ENCODE measurements at places on chromosomes 7 and 10.

- DNase-seq: no peak
Observed at GRCh38 chr10:17747883-17748550, 4.0 kb upstream of the TMEM236 start.

GRCh38 chr7:100881136-100881535 is 6.2 kb downstream of the SRRT start:
- no peak for DNase-seq

- no peak for DNase-seq
Observed at GRCh38 chr10:14001298-14002040, 329.3 kb downstream of the FRMD4A start.

GRCh38 chr7:151439855-151440798 is at the start of gene CRYGN:
TSS of gene CRYGN (minus strand) at chr7:151440141. CDS start at chr7:151439917, 224 bp downstream.
- no peak for DNase-seq

- DNase-seq: no peak
Observed at GRCh38 chr7:159012353-159013069, 132.2 kb downstream of the VIPR2 start.

DNA sequence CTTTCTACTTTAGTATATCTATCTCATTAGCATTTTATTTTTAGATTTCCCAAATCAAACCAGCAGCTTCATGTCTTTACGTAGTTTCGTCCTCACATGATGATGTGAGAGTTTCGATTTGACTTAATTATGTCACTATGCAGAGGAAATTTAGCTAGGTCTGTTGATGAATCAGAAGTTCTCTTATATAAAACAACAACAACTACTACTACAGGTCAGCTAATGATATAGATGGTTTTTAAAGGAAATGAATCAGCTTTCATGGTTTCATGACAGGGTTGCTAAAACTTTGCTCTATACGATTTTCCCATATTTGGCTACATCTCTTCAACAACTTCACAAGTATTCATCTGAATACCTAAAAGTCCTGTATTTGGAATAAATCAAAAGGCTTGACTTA is 28.6 kb downstream of the JAZF1 start:
- DNase-seq: no peak

GRCh38 chr10:13586676-13587355 is at the start of gene PRPF18:
TSS of gene PRPF18 (plus strand) at chr10:13586965. CDS start at chr10:13587087, 122 bp downstream.
- peak; percentile 93 for DNase-seq

DNA sequence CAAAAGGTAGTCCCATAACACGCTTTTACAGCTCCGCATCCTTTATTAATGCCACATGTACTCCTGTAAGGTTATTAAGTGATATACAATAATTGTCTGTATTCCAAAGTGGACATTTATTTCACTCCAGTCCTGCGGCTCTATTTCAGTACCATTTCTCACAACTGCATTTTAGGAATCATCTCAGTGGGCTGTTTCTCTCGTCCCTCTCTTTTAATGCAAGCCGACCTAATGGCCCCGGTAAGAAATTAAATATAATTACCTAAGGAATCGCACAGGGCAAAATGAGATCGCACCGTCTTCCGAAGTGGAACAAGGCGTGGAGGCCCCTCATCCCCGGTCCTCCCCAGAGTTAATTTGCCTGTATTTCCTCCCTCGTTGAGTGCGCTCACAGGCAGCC is 216.5 kb downstream of the RAB11FIP2 start:
- DNase-seq: no peak

GRCh38 chr10:26457088-26457487 is 18.9 kb downstream of the APBB1IP start:
- no peak for DNase-seq

DNA sequence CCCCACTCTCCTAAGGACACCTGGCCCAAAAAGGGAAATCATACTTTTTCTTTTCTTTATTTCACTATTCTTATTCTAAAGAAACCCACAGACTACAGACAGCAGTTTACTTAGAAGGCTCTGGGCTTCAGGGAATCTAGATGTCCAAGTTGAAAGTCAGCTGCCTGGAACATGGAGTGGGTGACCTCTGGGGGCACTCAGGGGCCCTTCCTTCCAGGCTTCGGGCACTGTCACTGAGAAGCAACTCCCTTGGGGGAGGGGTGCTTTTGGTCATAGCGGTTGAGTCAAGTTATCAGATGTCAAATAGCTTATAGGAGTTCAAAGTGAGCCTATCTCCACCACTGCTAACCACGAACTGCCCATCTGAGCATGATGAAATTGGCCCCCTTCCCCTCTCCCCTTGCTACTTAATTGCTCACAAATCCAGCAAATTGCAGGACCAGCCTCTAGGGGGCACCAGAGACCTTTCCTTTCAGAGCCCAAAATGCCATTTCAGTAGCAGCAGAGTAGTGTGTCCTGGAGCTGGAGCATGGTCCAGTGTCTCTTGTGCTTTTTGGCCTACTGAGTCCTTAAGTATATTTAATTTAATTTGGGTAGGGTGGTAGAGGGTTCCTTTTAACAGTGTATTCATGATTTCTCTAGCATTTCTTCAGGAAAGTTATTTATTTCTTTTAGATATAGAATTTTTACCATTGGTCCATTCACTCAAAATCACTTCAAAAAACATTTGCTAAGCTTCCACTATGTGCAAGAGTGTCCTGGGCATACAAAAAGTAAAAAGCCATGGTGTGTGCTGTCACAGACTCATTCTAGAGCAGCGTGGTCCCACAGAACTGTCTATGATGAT is 463.8 kb downstream of the KCNMA1 start:
- DNase-seq: peak; percentile 61

DNA sequence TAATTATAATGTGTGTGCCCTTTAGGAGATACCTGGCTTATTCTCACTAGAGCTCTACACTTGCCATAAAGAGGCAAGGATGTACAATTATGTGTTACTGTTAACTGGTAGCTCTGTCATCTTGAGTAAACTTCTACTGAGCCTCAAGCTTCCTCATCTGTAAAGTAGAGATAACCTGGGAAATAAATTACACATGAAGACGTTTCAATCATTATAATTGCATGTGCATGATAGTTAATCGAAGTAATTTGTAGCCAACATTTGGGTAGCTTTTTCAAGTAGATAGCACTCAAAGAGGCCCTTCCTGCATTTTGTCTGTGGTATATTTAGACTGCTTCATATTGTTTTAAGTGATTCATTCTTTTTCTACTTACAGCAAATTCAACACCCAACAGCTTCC is 2.4 kb downstream of the CCT6A start:
- DNase-seq: no peak

GRCh38 chr7:54337466-54337865 is 204.7 kb upstream of the VSTM2A start:
- no peak for DNase-seq

- no peak for DNase-seq
Observed at GRCh38 chr7:25617214-25617613, 388.9 kb upstream of the NPVF start.

- DNase-seq: no peak
Observed at GRCh38 chr7:82715344-82715743, 271.8 kb upstream of the CACNA2D1 start.

GRCh38 chr10:44016589-44017482 is 368.1 kb downstream of the CXCL12 start:
- no peak for DNase-seq

- DNase-seq: no peak
Observed at GRCh38 chr7:132082394-132082793, 493.9 kb downstream of the PLXNA4 start.

- DNase-seq: no peak
Observed at GRCh38 chr10:90674928-90675327, 182.9 kb downstream of the HTR7 start.

DNA sequence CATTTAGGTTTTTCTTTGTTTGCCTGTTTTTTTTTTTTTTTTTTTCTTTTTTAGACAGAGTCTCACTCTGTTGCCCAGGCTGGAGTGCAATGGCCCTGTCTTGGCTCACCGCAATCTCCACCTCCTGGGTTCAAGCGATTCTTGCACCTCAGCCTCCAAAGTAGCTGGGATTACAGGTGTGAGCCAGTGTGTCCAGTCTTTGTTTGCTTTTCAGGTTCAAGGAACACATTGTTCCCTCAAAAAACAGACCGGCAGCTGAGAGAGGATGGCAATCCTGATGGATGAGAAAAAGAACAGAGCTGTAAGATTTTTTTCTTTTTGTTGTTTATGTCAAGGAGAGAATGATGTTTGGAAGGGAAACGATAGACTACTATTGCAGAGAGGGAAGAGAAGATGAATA is 23.3 kb upstream of the RHOBTB1 start:
- DNase-seq: no peak

DNA sequence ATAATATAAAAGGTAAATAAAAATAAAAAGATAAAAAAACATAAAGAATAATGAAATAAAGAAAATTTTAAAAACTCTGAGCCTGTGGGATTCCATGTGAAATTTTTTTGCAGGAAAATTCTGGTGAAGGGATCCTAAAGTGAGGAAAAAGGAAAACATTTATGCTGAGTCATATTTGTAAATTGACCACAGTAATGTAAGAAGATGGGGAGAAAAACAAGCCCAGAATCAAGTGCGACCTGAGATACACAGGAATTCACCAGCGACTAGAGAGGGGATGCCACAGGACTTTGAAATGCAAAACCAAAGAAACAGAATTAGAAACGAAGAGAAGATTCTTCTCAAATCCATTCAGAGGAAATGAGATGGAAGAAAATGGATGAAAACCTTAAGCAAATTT is 133.8 kb upstream of the PFKP start:
- DNase-seq: no peak

GRCh38 chr7:6448943-6449543 is 1.3 kb upstream of the DAGLB start:
- no peak for DNase-seq

DNA sequence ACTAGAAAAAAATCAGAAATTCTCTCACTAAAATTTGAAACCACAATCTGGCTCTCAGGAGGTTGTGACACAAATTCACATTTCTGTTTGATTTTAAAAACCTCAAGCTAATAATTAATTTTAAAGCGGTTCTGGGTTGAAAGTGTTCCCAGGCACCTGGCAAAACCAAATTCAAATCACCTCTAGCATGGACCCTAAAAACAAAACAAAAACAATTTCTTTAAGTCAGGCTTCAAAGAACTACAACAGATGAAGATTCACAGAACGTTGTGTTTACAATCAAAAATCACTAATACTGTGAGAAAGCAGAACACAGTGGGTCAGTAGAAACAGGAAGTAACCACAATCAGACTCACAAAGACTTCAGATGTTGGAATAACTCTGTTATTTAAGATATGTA is 7.2 kb upstream of the RELN start:
- DNase-seq: no peak

DNA sequence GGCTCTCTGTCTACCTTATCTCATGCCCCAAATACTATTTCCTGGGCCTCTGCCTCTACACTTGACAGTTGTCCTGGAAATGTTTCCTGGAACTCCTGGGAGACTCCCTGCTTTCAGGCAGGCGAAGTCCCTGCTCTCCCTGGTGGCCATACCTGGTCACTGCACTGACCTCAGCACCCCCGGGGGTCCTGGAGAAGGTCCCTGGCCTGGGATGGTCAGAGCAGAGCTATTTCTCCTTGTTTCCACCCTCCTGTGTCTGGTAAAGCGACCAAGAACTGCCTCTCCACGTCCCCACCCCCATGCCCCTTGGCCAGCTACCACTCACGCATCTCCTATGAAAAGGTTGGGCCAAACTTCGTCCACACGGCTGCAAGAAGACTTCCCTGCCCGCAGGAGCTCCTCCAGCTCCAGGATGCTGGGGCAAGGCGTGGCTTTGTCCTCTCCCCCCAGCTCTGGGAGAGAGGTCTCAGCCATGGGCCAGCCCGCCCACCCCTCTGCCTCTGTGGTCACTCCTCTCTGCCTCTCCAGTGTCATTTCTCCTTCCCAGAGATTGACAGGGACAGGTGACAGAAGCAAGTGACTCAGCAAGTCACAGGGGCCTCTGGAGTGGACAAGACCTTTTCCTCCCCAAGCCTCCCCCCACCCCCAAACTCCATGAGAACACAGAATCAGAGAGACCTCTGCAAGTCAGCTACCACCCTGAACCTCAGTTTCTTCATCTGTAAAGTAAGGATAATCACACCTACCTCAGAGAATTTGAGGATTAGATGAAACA is 2.6 kb upstream of the SAMD8 start:
- no peak for DNase-seq

- no peak for DNase-seq
Observed at GRCh38 chr10:124296121-124296812, 122.5 kb downstream of the OAT start.

DNA sequence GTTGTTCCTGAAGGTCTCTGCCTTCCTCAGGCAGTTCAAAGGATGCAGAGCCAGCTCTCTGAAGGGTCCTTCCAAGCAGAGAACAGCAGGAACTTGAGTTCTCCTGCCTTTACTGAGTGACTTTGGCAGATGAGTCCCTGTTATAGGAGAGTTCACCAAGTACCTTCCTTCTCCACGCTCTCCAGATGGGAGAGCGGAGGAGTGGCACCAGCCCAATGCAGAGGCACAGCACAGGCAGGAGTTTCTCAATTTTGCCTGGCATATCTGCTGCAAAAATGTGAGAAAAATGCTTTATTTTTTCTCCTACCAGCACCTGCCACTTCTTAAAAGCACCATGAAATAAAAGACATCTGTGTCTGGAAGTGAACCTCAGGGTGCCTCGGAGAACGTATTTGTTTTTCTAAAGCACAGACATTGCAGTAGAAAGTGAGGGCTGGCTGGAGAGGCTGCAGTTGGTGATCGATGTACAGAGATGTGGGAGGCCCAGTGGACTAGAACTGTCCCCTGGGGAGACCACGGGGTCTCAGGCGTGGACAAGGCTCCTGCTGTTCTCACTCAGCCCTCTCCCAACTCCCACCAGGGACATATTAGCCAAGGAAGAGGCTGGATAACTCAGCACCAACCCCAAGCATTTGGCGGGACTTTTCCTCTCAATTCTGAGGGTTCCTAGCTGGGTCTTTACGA is 174.5 kb downstream of the WDR37 start:
- no peak for DNase-seq

DNA sequence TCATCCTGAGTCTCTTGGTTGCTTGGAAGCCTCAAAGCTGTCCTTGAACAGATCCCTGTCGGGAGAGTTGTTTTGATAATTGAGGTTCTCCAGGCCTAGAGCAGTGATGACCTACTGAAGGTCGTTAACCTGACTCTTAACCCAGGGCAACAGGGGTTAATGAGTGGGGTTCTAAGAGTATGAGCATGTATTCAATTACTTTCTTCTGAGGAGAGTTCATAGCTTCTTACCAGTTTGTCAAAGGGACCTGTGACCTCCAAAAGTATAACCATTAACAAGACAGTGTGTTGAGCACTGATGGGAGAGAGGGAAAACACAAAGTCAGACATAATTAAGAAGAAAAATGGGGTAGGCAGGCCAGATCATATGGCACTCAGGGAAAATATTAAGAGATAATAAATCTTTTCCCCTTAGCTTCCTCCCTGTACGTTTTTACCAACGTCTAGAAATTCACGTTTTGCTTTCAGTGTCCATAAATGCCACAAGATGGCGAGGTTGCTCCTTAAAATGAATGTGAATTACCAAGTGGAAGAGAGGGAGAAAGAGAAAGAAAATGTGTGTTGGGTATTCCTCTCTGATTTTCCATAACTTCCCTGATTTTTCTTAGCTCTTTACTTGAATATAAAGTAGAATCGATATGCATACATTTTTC is 97.6 kb downstream of the SUGCT start:
- peak; percentile 26 for DNase-seq

DNA sequence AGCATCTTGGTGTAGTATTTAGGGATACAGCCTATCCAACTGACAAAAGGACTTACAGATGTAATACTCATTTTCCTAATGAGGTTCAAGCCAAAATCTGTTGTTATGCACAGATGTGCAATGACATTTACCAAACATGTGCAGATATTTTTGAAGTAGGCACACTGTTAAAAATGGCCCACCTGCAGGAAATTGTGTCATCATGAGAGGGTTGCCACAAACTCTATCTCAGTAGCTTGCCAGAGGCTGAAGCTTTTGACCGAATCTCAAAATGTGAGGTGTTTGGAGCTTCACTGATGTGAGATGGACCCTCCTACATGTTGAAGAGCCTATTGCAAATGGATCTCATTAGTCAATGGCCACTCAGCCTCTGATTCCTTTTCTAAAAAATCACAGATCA is 89.7 kb upstream of the CSTF2T start:
- no peak for DNase-seq
